ENCODE measurements at places on chromosomes 2 and 18. TPM values are rescaled to one million over a fixed set of nuclear protein-coding genes. Genes with fewer than 3 reads are reported as not detected.

SIX2 gene
- 0.75 TPM for total RNA-seq

STK25 gene
- total RNA-seq: 123 TPM

RAB31 gene
- 73.6 TPM for total RNA-seq

OBSL1 gene
- total RNA-seq: 43.8 TPM

WNT6 gene
- total RNA-seq: not detected

PLB1 gene
- total RNA-seq: 1.2 TPM

GREB1 gene
- 0.12 TPM for total RNA-seq

FAHD2A gene
- total RNA-seq: 27.0 TPM

NFATC1 gene
- total RNA-seq: 2.4 TPM

DLX2 gene
- total RNA-seq: 0.13 TPM

TRIP12 gene
- 338 TPM for total RNA-seq

ABCG8 gene
- total RNA-seq: not detected

TGFA gene
- total RNA-seq: 0.06 TPM

TMEFF2 gene
- total RNA-seq: 0.26 TPM

THOC1 gene
- 30.6 TPM for total RNA-seq

FAP gene
- total RNA-seq: 91.9 TPM

CNGA3 gene
- total RNA-seq: 0.13 TPM

CPS1 gene
- 19.1 TPM for total RNA-seq

MRO gene
- total RNA-seq: not detected

PPP1R1C gene
- 0.56 TPM for total RNA-seq

ABHD3 gene
- 4.3 TPM for total RNA-seq

MPHOSPH10 gene
- total RNA-seq: 23.6 TPM

TCF23 gene
- not detected for total RNA-seq

KCTD1 gene
- 7.7 TPM for total RNA-seq

ASXL3 gene
- 0.13 TPM for total RNA-seq

XIRP2 gene
- not detected for total RNA-seq

ACTG2 gene
- not detected for total RNA-seq

STK17B gene
- 145 TPM for total RNA-seq

SERPINB11 gene
- not detected for total RNA-seq

POTEI gene
- not detected for total RNA-seq

CPO gene
- 0.13 TPM for total RNA-seq

GDF7 gene
- total RNA-seq: 1.3 TPM

CRYGC gene
- not detected for total RNA-seq

VWC2L gene
- under 0.01 TPM for total RNA-seq

CFAP65 gene
- total RNA-seq: not detected

SLC30A3 gene
- total RNA-seq: 0.19 TPM

LRRC30 gene
- not detected for total RNA-seq

ANKRD44 gene
- 15.2 TPM for total RNA-seq

CXCR4 gene
- 16.1 TPM for total RNA-seq
